SK-N-SH treated with all-trans-retinoic acid at 6 μM for 48 hours (cell line): ENCODE measurements at places on chromosomes 12 and 14.

DNA sequence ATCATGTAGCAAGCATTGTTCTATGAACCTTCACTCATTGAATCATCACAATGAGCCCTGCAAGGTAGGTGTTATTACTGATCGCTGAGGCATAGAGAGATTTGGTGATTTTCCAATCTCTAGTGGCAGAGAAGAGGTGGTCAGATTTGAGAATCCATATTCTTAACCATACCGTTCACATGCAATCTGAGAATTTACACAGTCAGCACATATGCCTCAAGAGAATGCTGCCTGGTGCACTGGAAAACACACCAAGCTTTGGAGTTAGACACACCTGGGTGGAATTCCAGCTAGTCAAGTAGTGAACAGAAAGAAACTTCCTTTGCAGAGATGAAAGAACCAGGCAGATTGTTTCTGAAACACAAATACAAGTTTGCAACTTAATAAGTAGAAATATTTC lies 94.1 kb downstream of the LGR5 start:
- ATAC-seq = no peak

GRCh38 chr14:98140862-98141530 lies 1131.0 kb downstream of the BCL11B start:
- no peak for ATAC-seq

DNA sequence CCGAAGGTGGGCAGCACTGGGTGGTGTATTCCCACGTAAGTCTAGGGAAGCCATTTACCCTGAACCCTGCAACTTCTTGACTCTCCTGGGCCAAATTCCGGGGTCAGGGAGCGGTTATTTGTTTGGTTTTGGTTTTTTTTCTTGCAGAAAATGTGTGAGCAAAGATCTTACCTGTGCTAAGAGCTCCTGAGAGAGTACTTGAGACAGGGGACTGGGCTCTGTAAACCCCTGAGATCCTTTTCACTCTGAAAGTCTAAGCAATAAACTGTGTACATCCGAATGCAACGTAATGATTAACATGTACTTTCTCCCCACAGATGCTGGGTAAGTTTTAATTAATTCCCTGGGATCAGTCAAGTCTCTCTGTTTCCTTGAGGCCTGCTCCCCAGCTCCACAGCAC lies 21.5 kb downstream of the OR10P1 start:
- ATAC-seq = no peak

- no peak for ATAC-seq
Measured at GRCh38 chr12:117228239-117228638, 38.0 kb upstream of the FBXO21 start.

- peak; percentile 87 for ATAC-seq
Measured at GRCh38 chr14:74619672-74620131, 7.7 kb upstream of the LTBP2 start.

GRCh38 chr14:25896777-25897176 lies 701.1 kb downstream of the NOVA1 start:
- ATAC-seq = no peak

DNA sequence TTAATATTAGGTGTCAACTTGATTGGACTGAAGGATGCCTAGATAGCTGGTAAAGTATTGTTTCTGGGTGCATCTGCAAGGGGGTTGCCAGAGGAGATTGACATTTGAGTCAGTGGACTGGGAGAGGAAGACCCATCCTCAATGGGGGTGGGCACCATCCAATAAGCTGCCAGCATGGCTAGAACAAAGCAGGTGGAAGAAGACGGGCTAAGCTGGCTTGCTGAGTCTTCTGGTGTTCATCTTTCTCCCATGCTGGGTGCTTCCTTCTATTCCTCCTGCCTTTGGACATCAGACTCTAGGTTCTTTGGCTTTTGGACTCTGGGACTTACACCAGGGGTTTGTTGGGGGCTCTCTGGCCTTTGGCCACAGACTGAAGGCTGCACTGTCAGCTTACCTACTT lies 87.4 kb downstream of the SLC38A1 start:
- no peak for ATAC-seq

GRCh38 chr12:126424696-126425095 lies 1359.5 kb downstream of the AACS start:
- peak; percentile 54 for ATAC-seq

- no peak for ATAC-seq
Measured at GRCh38 chr14:89194376-89194775, 222.7 kb downstream of the FOXN3 start.

DNA sequence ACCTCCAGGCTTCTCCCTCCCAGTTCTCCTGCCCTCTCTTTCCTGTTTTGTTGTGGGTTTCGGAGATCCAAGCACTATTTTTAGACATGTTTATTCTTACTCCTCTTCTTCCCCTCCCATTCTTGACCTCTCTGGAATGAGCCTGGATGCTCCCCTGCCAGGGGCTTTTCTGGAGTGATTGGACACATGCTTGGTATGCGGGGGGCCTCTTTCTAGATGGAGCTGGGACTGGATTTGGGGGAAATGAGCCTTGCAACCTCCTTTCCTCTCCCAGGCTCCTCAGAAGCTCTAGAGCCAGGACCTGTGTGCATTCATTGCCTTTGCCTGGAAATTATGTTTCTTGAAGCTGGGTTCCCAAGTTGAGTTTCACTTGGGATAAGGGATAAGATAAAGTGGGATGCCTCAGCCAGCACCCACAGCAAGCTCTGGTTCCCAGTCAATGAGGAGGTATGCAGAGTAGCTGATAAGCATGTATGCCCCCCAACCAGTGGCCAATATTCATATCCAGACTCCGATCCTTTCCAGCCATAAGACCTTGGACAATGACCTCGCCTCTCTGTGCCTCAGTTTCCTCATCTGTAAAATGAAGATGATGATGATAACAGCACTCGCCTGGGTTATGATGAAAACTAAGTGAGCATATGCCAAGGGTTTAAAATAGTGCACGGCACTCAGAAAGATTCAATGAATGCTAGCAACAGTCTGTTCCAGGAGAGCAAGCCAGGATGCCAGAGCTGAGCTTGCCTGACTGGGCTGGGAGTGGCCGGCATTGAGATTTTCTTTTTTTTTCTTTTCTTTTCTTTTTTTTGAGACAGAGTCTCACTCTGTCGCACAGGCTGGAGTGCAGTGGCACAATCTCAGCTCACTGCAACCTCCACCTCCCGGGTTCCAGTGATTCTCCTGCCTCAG lies 97.8 kb downstream of the SCARB1 start:
- no peak for ATAC-seq

DNA sequence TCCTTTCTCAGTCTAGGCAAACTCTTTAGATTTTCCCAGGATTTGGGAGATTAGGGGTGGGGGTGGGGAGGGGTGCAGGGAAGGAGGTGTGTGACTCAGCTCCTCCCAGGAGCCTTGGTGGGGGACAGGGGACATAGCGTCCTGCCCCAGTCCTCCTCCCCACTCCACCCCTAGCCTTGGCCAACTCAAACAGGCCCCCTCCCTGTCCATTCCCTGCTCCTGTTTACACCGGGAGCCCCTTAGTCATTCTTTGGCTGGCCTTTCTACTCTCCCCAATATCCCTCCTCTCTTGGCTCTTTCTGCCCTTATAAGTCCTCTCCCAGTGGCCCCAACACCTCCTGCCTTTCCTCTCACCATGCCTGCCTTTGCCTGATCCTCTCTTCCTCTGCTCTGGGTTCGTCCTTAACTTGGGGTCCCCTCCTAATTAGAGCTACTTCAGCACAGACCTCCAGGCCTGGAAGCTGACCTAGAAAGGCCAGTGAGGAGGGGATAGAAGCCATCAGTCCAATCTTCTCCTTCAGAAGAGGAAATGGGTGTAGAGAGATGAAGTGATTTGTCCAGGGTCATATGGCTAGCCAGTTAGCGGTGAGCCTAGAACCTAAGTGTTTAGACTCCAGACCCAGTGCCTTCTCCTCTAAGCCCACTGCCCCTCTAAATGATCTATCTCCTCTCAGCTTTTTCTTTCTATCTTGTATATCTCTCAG lies 2.3 kb upstream of the ITGA5 start:
- no peak for ATAC-seq

- ATAC-seq = no peak; the same call in 2 of the 3 replicates
Measured at GRCh38 chr12:107684029-107684795, 1.4 kb upstream of the PWP1 start.

- no peak for ATAC-seq
Measured at GRCh38 chr14:86739761-86740160, 1209.8 kb downstream of the FLRT2 start.

DNA sequence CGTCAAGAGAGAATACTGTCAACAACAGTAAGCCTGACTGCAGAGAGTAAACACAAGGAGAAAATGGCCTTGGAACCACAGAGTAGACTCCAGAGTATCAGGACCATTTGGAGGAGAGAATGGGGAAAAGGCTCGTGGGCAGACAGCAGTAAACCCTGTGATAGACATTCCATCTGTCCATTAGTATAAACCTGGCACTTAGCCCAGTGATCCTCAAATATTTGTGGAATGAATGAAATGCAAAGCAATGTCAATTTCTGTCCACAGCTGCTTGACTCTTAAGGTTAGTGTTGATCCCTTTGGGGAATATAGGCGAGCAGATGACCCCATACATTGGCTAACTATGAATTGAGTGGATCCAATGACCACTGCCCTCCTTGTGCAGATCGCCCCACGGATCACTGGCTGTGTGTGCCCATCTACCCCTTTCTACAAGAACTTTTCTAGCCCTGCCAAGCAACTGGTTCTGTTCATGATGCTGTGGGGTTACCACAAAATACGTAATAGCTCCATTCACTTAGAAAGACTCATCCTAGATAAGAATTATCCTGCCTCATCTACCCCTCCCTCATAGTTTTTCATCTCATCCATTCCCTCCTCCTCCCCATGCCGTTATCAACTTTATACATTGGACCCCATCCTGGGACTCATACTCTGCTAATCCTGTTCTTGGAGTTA lies 846.8 kb downstream of the NRXN3 start:
- ATAC-seq = peak; percentile 90

- ATAC-seq = no peak
Measured at GRCh38 chr14:91388551-91388975, 29.1 kb downstream of the CCDC88C start.

GRCh38 chr12:106296179-106296877 lies 6.2 kb upstream of the TCP11L2 start:
- peak; percentile 94 for ATAC-seq

DNA sequence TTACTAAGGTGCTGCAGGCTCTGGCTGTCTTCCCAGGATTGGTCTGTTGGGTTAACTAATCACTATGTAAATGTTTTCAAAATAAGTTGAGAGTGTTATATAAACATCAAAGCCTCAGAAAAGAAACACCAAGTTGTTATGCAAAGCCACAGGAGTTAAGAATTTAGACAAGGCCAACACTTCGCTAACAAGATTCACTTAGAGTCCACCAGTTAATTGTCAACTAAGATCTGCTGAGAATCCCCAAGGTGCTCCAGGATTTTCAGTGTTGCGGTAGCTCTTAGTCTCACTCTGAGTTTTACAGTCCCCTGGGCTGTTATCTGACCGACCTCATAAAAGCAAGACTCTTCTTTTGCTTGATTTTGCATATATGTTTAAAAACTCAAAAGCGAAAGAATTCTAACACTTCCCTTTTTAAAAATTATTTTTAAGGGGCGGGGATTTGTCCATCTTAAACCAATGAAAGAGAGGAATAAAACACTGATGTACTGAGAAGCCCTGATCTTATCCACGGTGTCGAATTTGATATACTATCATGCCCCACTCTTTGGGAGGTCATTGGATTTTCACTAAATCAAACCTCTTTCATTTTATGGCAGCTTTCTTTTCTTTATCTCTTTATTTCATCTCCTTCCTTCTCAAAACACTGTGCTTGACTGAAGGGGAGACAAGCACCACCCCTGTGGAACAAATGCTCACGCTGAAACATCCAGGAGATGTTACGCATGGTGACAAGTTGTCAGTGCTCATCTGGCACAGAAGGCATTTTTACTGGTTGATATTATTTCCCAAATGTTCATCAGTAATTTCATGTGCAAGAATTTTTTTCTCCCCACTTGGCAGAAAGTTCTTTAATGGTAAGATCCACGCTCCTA lies 7.0 kb downstream of the NIN start:
- ATAC-seq = no peak

- ATAC-seq = no peak
Measured at GRCh38 chr12:104665296-104665695, 208.5 kb downstream of the CHST11 start.
